ENCODE measurements at places on chromosomes 3 and 15. TPM values are rescaled to one million over a fixed set of nuclear protein-coding genes. Genes with fewer than 3 reads are reported as not detected.

DNA sequence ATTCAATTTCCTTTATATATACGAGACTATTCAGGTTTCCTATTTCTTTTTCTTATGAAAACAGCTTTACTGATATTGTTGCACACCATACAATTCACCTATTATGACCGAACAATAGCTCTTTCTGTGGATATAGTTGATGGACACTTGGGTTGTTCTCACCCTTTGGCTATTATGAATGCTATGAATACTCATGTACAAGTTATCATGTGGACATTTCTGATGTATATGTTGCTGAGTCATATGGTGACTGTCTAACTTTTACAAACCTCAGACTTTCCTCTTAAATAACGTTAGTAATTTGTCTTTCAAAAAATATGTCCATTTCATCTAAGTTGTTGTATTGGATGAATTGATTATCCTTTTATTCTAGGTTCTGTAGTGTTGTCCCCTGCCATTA is 15.7 kb upstream of the USF3 start:
- no peak for DNase-seq

The SYNPR gene
- total RNA-seq, result not detected

GRCh38 chr15:83658430-83659416 is 4.8 kb downstream of the ADAMTSL3 start:
- no peak for DNase-seq

GRCh38 chr3:97763586-97764406 is 762 bp upstream of the ARL6 start:
- no peak for DNase-seq

DNA sequence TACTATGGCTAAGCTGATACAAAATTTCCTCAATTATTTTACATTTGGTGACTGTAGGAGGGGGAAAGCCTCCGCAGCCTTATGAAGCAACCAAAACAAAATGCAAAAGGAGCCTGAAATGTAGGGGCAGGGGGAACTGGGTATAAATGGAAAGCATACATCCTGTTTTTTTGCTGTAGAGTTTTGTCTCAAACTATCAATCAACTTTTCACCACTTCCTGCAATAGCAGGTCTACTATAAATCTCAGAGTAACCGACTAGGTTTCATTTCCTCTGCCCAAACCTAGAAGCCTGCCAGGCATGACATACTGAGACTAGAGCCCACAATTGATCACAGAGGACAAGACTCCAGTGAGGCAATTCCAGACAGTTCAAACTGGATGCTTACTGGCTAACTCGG is 91.3 kb downstream of the SHQ1 start:
- DNase-seq, result no peak

Measured in CD8-positive, alpha-beta memory T cell (primary cell).